NCI-H1436 (cell line): ENCODE measurements at places on chromosomes 3 and 15.
A peak's percentile ranks its signal among the peaks of the same experiment; 100 is the strongest.

DNA sequence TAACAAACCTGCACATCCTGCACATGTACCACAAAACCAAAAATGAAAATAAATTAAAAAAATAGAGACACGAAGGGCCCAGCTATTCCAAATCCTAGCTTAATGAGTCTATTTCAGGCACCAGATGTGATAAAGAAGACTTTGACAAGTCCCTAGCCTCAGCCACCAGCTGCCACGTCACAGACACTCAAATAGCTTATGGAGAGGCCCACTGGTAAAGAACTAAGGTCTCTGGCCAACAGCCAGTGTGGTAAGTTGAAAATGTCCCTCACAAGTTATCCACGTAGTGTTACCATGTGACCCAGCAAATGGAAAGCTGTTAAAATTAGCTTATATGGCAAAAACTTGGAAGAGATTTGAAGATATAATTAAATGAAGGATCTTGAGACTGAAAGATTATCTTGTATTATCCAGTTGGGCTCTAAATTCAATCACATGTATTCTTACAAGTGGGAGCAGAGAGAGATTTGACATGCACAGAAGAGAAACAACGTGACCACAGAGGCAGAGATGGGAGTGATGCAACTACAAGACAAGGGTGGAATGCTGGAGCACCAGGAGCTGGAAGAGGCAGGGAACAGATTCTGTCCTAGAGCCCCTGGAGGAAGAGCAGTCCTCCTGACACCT lies 10.9 kb downstream of the ACSBG1 start:
- DNase-seq = no peak

GRCh38 chr15:39925112-39925842 lies 5.2 kb upstream of the GPR176 start:
- no peak for DNase-seq

GRCh38 chr15:77715860-77716259 lies 83.1 kb upstream of the LINGO1 start:
- DNase-seq = no peak

DNA sequence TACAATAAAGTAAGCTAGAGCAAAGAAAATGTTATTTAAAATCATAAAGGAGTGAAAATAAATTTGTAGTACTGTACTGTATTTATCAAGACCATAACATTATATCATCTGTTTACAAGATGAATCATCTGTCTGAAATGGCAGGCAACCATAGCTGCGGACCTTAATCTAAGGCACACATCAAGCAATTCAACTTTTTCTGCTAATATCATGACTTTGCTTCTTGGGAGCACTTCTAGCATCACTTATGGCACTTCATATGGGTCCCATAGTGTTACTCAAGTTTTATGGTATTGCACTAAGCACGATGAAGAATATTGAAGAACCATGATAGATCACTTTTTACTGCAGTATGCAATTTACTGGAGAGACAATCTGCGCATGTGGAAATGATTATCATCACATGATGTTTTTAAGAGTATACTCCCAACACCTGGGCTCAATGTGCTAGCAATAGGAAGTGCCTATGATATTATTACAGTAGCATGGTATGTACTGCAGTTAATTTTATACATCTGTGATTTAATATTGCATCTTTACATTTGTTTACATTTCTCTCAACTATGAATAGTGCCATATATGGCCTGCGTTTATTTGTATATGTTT lies 137.7 kb upstream of the NECTIN3 start:
- no peak for DNase-seq

DNA sequence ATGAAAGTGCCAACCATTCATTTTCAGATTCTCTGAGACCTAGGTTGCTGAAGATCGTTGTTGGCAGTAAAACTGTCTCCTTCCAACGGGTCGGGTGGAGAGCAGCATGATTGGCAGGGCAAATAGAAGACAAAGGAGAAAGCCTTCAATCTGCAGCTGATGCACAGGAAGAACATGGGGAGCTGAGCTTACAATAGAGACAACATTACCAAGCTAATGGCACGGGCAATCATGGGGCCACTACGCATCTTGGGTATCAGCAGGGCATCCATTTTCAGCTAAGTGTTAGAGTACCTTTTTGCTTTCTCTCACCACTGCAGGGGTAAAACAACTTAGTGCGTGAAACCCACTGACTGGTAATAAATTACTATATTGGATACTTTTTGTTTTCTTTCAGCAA lies 114.8 kb downstream of the WDR72 start:
- DNase-seq = no peak

DNA sequence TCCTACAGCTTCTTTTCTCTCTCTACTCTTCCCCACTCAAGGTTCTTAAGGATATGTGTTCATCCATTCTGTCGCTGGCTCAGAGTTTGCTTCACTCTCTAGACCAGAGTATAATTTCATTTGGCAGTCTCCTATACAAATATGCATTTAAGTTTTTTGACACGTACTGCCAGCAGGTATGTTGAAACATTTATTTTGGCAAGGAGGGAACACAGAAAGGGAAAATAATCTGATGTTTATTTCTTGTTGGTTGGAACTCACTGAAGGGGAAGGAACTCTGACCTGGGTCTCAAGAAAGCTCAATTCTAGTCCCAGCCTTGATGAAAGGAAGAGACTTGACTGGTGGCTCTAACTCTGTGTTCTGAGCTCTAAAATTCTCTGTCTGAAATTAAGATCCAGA lies 21.6 kb downstream of the FANCD2 start:
- DNase-seq = no peak

DNA sequence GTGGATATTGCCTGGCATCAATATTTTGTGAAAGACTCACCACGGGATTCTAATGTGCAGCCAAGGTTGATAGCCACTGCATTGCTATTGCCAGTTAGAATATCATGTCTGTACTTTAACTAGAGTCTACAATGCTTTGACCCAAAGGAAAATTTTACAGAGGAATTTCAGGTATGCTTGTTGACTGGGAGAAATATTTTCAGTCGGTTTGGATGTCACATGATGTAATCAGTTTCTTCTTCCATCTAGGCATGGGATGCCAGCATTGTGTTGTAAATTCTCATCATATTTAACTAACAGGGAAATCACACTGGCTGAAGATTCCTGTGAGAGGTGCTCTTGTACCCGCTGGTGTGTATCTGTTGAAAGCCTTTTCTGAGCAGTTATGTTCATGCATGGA lies 508.9 kb upstream of the ADAMTS9 start:
- no peak for DNase-seq

DNA sequence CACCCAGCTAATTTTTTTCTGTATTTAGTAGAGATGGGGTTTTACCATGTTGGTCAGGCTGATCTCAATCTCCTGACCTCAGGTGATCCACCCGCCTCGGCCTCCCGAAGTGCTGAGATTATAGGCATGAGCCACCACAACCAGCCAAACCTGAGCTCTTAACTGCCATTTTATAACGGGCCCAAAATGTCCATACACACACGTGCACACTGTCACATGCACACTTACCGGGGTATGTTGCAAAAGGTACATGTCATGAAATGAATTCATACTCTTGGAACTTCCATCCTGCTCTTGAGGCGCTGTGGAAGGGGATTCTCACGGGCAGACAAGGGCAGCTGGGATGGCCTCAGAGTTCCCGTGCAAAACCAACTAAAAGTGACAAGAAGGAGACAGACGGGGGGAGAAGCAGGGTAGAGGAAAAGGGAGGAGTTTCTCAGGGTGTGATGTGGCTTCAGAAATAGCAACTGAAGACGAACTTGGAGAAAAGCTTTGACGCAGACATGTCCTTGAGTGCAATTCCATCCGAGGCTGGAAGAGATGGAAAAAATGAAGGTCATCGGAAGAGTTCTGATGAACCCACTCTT lies 110.9 kb downstream of the BDH1 start:
- no peak for DNase-seq

- no peak for DNase-seq
Observed at GRCh38 chr3:64360280-64360679, 135.0 kb upstream of the PRICKLE2 start.

GRCh38 chr3:128971421-128972100 lies 22.3 kb downstream of the CFAP92 start:
- DNase-seq = peak; percentile 33

GRCh38 chr3:124395162-124395561 lies 335.1 kb upstream of the UMPS start:
- DNase-seq = no peak

DNA sequence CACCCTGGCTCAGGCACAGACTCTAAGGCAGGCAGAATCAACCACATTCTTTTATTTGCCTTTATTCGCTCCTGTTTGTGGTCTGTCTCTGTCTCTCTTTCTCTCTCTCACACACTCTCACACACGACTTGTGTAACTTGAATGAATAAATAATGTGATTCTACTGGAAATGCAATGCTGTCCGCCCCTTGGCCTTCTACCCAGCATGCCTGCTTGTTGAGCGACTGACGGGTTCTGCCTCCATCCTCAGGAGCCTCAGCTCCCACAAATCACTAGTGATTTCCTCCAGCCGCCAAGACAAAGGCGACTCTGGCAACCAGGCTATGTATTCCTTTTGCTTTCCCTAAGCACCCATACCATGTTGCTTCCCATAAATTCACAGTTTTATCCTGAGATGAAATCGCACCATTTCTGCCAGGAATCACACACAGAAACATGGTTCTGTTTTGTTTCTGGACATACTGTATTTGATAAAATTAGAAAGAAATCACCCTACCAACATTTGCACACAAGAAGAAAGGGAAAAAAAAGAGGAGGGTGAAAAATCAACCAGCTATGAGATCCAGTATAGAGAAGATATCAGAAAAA lies 460.8 kb downstream of the MAGI1 start:
- no peak for DNase-seq

DNA sequence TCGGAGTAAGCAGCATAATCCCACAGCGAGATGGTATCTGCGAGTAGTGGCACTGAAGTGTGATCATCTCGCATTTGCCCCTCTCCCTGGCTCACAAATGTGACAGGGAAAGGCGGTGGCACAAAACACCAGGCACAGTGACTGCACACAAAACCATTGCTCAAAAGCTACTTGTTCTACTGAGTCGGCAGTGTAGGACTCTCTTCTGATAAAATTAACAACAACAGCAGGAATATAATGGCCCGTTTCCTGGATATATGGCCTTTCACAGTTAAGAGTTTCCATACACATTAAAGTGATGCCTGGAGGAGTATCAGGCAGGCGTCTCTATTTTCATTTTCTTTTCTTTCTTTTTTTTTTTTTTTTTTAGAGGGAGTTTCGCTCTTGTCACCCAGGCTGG lies 69.0 kb downstream of the MYO1E start:
- DNase-seq = no peak

DNA sequence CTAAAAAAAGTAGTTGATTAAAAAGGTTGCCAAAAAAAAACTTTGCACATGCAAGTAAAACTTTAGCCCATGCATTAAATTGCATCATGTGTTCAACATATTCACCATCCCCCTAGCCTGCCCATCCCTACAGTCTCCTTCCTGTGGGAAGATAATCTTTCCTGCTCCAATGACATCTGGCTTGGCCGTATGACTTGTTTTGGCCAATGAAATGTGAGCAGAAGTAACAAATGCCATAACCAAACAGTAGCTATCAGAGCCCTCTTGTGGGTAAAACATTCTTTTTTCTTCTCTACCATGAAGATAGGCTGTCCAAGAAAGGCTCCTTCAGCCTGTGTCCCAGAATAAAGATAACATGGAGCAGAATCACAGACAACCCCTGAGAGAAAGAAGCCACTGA lies 15.3 kb downstream of the ERC2 start:
- DNase-seq = no peak

DNA sequence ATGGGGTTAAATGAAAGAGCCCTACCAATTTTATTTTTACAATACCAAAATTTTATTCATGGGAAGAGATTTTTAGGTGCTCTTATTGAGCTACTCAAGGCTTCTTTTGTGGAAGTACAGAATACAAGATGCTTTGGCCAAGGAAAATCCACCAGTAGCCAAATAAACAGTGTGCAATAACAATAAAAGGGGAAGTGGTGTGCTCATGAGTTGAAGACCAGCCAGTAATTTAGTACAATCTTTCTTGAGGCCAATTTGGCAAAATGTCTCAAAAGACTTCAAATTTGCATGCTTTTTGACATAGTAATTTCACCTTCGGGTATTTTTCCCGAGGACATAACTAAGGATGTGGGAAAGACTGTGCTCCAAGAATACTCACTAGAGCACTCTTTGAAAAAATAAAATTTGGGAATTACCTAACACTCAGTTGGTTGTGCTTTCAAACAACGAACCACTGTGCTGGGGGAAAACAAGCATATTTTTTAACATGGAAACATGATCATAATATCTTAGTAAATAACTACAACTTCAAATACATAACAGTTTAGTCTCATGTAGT lies 294.0 kb downstream of the DIPK2A start:
- no peak for DNase-seq

- DNase-seq = no peak
Observed at GRCh38 chr3:169112153-169112892, 551.2 kb downstream of the MECOM start.

- DNase-seq = no peak
Observed at GRCh38 chr15:58014470-58014869, 51.0 kb downstream of the ALDH1A2 start.
